ENCODE measurements at places on chromosomes 2 and 18.

GRCh38 chr2:236689981-236690380 is 120.4 kb downstream of the ACKR3 start:
- DNase-seq = no peak

- no peak for DNase-seq
Measured at GRCh38 chr18:49447810-49448745, 12.4 kb downstream of the DYM start.

DNA sequence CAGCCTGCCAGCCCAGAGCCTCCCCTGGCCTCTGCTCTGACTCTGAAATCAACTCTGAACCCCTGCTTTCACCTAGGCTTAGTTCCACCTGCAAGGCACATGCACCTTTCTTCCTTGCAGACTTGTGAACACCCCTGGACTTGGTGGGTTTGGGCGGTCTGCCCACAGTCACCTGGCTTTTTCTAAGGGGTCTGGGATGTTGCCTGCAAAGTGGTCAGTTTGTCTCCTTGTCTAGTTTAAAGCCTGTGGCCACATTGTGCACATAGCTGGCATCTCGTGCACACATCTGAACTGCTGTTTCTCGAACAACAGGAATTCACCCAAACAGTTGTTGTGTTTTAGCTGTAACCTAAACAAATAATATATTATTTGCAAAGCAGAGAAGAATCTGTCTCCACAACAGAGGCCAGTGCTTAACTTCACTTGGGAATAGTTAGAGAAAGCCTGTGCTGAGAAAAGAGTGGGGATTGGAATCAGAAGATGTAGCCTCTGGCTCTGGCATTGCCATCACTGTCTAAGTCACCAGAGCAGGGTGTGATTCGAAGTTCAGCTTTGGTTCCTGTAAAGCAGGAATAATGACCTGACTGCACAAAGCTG is 108.5 kb downstream of the TMEM18 start:
- DNase-seq = no peak

GRCh38 chr2:44843086-44843485 is 98.4 kb upstream of the SIX3 start:
- no peak for DNase-seq

GRCh38 chr2:100272841-100273329 is 49.4 kb downstream of the LONRF2 start:
- no peak for DNase-seq
